Renal cortex interstitium (tissue), 15 donors: ENCODE measurements at places on chromosomes 6 and 20. TPM values are rescaled to one million over a fixed set of nuclear protein-coding genes. Genes with fewer than 3 reads are reported as not detected.

DNA sequence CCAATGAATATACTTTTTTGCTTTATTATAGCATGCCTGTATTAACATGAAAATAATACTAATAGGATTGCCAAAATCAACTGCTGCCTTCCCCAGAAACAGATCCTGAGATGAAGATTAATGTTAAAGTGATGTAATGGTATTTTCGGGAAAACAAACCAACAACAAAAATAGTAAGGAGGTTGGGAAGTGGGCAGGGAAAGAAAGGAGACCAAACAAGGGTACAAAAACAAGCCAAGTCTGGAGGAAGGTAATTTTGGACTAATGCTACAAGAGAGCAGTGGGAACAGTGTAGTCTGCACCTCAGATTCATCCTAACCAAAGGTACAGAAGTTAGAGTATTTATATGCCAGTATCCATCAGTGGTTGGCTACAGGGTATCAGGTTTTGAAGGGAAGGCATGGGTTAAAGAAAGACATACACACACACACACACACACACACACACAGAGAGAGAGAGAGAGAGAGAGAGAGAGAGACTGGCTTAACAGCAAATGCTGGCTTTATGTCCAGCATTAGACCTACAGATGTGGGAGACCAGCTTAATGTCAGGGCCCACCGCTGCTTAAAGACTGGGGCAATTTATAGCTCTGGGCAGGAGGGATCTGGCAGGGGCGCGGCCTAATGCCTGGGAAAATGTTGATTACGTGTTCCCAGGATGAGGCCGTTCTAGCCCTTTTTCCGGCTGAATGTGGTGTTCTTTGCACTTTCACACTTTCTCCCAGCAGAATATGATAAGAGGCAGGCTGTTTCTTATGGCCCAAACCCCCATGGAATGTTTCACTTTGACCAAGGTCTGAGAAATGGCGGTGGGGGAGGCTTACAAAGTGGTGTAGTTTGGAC, 3.8 kb upstream of the SLC17A1 start:
- no peak for DNase-seq

DNA sequence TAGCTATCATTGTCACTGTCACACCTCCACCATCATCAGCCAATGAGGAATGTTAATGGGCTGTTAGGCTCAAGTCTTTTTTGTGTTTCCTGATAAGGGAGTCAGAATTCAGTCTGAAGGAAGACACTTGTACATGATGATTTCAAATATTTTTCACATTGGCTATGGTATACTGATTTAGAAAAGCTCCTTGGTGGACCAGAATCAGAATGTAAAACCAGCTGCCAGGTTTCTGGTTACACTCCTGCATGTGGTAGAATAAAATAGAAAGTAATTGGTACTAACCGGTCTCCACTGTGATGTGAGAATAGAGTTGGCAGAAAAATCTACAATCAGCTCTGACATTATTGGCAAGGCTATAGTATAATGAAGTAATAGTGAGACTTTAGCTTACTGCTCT, 10.7 kb downstream of the COL9A1 start:
- no peak for DNase-seq

Gene TINAG
- 30.0 TPM for polyA plus RNA-seq

DNA sequence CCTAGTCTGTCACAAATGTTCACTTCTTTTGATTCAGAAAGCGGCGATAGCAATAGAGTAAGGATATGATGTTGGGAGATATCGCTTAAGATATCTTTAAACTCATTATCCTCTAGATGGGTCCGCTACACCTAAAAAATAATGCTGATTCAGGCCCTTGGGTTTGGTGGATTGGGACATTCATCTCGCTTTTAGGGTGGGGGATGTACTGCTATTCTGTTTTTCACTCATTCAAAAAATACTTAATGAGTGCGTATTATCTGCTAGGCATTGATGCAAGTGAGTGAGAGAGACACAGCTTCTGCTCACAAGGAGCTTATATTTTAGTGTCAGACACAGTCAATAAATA, 118.3 kb upstream of the SUPT3H start:
- DNase-seq, result no peak

DNA sequence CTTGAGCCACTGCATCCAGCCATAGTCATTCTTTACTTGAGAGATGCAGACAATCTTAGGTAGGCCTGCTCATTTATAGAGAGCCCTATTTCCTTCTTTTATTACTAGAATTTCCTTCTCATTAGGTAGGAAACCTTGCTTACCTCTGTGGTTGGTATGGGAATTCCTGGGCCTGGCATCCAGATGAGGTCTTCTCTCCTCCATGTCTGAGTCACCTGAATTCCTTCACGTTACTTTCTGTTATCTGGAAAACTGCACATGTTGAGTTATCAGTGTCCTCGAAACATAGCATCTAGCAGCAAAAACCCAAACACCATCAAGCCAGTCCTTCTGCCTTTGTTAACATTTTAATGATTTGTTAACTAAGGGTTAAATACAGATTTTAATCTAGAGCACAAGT, 2.2 kb downstream of the ZNFX1 start:
- no peak for DNase-seq

DNA sequence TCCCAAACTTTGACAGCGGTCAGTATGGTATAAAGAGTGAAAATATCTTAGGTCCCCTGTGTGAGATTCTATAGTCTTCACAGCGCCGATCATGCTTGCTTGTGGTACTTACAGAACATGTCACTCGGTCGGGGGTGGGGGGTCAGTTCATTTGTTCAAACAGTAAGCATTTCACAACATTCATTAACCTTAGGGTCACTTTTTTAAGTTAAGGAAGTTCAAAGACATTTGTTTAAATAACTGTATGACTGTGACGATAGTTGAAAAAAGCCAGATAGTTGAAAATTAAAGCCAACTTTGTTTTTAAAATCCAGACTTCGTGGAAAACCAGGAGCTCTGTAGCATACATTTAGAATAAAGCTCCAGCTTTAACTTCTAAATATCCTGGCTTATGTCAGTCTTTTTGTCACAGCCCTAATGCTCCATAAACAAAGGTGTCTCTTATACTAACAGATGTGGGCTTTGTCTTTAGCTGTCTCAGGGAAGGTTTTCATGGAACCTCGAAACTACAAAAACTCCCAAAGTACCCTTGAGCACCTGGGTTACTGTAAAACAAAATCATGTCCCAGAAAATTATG, 57.9 kb upstream of the PHACTR2 start:
- DNase-seq, result no peak

- DNase-seq, result no peak
These were observed 586 bp upstream of the LST1 start for GRCh38 chr6:31585491-31585890.

GRCh38 chr6:30885999-30886896, 1.9 kb downstream of the DDR1 start:
- DNase-seq, result peak; percentile 85

- no peak for DNase-seq
These were observed 980.3 kb upstream of the FLRT3 start for GRCh38 chr20:15317546-15318232.

GRCh38 chr20:59151820-59152219, 11.8 kb upstream of the ZNF831 start:
- no peak for DNase-seq

DNA sequence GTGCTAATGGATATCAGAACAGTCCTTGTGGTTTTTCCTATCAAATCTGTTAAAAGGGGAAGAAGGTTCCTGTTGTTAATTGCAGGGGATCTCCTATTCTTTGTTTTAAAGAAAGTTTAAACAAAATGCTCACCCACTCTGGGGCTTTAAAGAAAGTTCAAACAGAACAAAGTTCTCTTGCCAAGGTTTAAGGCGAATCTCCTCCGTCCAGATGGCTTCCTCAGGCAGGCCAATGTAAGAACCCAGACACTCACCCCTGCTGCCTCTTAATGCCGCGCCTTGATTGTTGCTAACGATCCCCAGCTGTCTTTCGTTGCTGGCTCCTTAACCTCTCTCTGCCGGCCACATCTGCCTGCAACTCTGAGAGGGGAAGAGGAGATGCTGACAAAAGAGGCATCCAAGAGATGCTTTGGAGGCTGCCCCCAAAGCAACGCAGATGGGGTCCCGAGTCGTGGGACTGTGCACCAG, 235.0 kb upstream of the PRDM1 start:
- no peak for DNase-seq

DNA sequence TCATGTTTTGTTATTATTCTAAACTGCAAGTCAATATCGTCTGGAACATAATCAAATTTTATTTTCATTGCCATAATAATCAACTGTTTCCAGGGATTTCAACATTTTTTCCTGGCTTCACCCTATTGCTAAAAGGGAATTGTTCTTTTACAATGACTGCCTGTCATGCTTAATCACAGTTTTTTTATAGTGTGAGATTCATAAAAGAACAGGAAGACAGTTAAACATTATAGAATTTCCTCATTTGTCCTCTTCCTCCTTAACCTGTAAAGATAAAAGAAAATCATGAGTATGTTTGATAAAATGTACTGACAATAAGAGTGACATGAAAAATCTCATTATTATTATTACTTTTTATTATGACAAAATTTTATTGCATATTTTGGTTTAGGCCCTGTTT, 73.3 kb upstream of the CENPW start:
- DNase-seq, result no peak

GRCh38 chr20:496126-496696, 33.9 kb upstream of the TBC1D20 start:
- DNase-seq, result no peak

- no peak for DNase-seq
These were observed 143.7 kb downstream of the ZDHHC14 start for GRCh38 chr6:157524735-157525134.

DNA sequence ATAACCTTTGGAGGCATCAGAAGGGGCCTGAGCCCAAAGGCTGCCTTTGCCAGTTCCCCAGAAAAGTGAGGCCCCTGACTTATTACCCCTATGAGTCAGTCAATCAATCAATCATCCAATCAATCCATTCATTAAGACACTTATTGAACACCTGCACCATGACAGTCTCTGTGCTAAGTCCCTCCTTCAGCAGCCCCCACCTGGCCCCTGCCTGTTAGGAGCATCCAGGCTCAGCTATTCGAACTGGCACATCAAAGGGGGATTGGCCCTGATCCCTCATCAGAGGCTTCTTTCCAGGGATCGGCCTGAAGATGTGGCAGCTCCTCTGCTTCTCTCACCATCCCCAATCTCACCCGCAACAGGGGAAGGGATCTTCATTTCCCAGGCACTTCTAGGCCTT, 27.7 kb upstream of the VEGFA start:
- DNase-seq, result no peak

Gene ADGRG6
- polyA plus RNA-seq, result 28.4 TPM

- no peak for DNase-seq
These were observed 29.3 kb upstream of the OVOL2 start for GRCh38 chr20:18087054-18087453.

DNA sequence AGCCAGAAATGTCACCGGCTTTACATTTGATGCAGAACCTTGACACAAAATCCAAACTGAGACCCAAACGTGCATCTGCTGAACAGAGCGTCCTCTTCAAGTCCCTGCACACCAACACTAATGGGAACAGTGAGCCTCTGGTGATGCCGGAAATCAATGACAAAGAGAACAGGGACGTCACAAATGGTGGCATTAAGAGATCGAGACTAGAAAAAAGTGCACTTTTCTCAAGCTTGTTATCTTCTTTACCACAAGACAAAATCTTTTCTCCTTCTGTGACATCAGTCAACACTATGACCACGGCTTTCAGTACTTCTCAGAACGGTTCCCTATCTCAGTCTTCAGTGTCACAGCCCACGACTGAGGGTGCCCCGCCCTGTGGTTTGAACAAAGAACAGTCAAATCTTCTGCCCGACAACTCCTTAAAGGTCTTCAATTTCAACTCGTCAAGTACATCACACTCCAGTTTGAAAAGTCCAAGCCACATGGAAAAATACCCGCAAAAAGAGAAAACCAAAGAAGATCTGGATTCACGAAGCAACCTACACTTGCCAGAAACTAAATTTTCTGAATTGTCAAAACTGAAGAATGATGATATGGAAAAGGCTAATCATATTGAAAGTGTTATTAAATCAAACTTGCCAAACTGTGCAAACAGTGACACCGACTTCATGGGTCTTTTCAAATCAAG, 108.4 kb downstream of the RTN4IP1 start:
- no peak for DNase-seq

DNA sequence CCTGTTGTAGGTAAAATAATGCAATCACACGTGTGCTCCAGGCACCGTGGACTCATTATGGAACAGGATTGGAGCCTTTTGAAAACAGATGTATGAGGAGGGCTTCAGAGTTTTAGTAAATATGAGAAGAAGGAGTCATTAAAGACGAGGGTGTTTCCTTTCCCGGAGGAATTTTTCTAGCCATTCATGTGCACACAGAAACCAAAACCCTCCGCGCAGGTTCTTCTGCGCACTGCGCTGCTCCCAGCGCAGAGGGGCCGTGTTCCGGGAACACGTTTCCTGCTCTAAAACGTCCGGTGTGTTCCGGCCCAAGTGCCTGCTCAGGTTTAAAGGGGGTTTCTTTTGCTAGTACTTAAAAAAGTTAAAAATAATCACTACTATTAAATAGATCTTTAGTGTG, 11.6 kb downstream of the GPR31 start:
- DNase-seq, result no peak

DNA sequence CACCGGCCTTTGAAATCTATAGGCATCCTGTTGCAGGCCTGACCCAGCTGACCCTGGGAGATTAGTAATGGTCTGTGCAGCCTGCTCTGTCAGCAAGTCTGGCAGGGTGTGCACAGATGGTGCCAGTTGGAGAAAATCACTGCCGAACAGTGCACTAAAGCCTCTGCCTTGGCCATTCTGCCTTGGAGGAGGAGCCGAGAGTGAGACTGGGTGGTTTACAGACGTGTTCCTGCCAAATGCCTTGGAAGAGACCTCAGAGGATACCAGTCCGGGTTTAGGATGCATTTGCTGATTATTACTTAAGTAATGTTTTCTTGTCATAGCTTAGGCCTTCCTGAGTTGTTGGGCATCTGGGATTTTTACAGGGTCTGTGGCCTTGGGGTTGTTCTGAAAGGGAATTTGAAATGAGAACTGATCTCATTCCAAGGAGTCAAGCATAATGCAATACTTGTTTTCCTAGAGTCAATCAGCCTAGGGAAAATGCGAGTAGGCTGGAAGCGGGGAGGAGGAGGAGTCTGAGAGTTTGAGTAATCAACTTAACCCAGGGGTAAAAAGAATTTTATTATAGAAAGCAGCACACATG, 292.1 kb downstream of the SOX4 start:
- no peak for DNase-seq

Gene NMBR
- 0.27 TPM for polyA plus RNA-seq

DNA sequence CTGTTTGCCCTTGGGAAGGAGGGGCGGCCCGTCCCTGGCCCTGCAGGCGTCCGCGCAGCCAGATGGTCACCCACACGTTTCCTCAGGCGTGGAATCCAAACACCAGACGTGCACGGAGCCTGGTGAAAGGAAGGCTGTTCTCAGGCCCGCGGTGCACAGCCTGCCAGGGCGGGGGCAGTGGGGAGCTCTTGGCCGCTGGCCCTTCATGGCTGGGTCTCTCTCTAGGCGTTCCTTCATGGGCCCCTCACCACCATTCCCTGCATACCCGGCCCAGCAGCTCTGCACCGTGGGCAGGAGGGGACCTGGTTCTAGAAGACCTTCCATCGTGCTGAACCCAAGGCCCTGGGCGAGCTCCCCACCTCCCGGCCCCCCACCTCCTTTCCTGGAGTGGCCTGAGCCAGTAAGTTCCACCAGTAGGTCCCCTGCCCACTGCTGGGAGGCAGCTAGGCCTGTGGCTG, 30.4 kb upstream of the SMOC2 start:
- no peak for DNase-seq
